ENCODE measurements at places on chromosomes 16 and 17. TPM values are rescaled to one million over a fixed set of nuclear protein-coding genes. Genes with fewer than 3 reads are reported as not detected.

DNA sequence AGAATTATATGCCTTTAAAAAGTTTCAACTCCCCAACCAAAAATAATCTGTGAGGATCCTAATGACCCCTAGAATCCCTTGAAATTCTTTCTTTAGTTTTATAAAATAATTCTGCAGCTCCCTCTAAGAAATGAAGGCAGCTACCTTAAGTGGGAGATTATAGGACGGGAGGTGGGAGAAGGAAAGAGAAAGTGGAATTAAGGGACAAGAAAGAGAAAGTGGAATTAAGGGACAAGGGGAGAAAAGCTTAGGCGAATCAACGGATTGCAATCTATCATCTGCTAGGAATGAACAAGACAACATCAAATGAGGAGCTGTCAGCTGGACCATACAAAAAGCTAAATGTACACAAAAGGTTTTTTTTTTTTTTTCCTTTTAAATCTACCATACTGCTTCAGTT lies 262.0 kb downstream of the ZFHX3 start:
- no peak overlapping the region for H3K4me3 ChIP-seq
- H3K27me3 ChIP-seq = no peaks in the 10 kb centered on the region
- DNase-seq = no peak
- no peaks in the 10 kb centered on the region for H3K4me1 ChIP-seq

- no peaks in the 10 kb centered on the region for H3K27me3 ChIP-seq
- no peak for DNase-seq
- no peaks in the 10 kb centered on the region for H3K36me3 ChIP-seq
- H3K27ac ChIP-seq = no peak overlapping the region
These were observed 579.2 kb upstream of the PSMD7 start for GRCh38 chr16:73717266-73717974.

CLEC18B gene
- not detected for total RNA-seq

DNA sequence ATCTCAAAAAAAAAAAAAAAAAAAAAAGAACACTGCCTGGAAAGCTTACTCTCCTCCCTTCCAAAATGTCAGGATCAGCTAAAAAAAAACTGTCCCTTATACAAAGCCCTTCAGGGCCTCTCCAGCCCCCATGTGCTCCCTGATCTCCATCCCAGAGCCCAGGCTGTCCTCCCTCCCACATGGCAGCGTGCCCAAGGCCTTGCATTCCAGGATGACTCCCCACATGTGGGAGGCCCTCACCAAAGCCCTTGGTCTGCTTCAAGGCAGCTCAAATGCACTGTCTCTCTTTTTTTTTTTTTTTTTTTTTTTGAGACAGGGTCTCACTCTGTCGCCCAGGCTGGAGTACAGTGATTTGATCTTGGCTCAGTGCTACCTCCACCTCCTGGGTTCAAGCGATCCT lies 2.3 kb downstream of the FDXR start:
- no peaks in the 10 kb centered on the region for H3K36me3 ChIP-seq
- H3K27ac ChIP-seq = no peak overlapping the region
- peaks cover 4% of the 10 kb centered on the region for H3K4me1 ChIP-seq
- DNase-seq = no peak

- DNase-seq = no peak
- H3K4me3 ChIP-seq = no peak overlapping the region
- H3K36me3 ChIP-seq = no peaks in the 10 kb centered on the region
- H3K4me1 ChIP-seq = no peaks in the 10 kb centered on the region
These were observed 2.4 kb downstream of the TANC2 start for GRCh38 chr17:62968445-62968923.

DNA sequence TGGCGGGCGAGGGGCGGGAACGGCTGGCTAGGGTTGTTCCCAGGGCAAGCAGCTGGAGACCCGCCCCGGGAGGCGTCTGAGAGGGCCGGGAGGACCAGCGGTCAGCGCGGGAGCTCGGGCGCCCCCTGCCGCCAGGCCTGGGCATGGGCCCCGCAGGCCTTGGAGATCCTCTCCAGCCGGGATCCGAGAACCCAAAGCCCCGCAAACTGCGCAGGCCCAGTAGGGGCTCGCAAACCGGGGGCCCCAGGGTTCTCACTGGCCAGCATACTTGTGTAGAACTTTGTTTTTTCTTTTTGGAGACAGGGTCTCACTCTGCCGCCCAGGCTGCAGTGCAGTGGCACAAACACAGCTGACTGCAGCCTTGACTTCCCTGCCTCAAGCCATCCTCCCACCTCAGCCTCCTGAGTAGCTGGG lies 20.8 kb upstream of the ZNF423 start:
- H3K27ac ChIP-seq = no peak overlapping the region
- peak; percentile 82 for DNase-seq
- H3K36me3 ChIP-seq = no peaks in the 10 kb centered on the region
- H3K27me3 ChIP-seq = no peaks in the 10 kb centered on the region

DNA sequence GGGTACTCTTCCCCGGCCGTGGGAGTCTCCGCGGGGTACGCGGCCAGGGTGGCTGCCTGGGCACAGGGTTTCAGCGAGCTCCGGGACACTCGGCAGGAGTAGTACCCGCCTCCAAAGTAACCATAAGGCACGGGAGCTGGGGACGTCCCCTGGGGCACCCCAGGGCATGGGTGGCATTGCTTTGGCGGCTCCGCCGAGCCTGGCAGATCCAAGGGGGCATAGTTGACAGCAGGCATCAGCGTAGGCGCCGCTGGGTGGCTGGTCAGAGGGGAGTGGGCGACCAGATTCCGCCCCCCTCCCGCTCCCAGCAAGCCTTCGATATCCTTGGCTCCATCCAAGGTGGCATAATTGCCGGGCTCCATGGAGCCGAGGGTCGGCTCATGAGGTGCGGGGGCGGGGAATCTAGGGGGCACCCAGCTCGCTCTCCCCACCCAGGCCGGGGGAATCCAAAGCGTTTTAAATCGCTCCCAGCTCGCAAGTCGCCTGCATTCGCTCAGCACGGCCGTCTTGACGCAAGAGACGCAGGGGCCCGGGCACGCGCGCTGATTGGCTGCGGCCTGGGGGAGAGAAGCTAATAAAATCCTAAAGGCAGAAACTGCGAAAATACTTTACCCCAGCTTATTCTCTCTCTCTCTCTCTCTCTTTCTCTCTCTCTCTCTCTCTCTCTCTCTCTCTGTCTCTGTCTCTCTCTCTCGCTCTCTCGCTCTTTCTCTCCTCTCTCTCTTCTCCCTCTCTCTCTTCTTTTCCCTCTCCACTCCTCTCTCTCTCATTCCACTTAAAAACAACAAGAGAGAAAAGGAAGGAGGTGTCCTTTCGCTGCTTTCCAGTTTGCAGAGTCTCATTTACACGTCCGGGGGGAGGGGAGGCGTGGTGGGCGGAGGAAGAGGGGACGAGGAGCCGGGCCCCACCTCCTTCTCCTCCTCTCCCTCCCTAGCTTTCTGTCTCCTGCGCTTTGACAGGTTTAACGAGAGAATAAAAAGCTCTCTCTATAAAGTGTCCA lies at the start of gene HOXB13:
Gene HOXB13, minus strand, starts transcription at position 519 of the 1,000 bp plus-strand sequence. Its CDS starts 157 bp downstream, at position 362.
- peaks cover 48% of the 10 kb centered on the region for H3K27me3 ChIP-seq
- H3K36me3 ChIP-seq = no peaks in the 10 kb centered on the region
- H3K4me1 ChIP-seq = peaks cover 8% of the 10 kb centered on the region
- H3K27ac ChIP-seq = no peak within 1 kb of the TSS
- DNase-seq = no peak

GRCh38 chr16:49952386-49952785 lies 72.6 kb upstream of the CNEP1R1 start:
- H3K36me3 ChIP-seq = no peaks in the 10 kb centered on the region
- no peak overlapping the region for H3K4me3 ChIP-seq

- no peak overlapping the region for H3K27ac ChIP-seq
- no peak overlapping the region for H3K4me3 ChIP-seq
- DNase-seq = no peak
- no peaks in the 10 kb centered on the region for H3K27me3 ChIP-seq
- no peaks in the 10 kb centered on the region for H3K4me1 ChIP-seq
These were observed 357.6 kb downstream of the UTP18 start for GRCh38 chr17:51617986-51618385.

TOX3 gene
- total RNA-seq = 2.1 TPM

GRCh38 chr17:7562208-7562605 lies 488 bp downstream of the SENP3 start:
- H3K27me3 ChIP-seq = no peaks in the 10 kb centered on the region
- peak overlapping the region; percentile 33 for H3K27ac ChIP-seq
- peaks cover 53% of the 10 kb centered on the region for H3K4me1 ChIP-seq
- H3K4me3 ChIP-seq = peak overlapping the region; percentile 50

RNF222 gene
- not detected for total RNA-seq

DNA sequence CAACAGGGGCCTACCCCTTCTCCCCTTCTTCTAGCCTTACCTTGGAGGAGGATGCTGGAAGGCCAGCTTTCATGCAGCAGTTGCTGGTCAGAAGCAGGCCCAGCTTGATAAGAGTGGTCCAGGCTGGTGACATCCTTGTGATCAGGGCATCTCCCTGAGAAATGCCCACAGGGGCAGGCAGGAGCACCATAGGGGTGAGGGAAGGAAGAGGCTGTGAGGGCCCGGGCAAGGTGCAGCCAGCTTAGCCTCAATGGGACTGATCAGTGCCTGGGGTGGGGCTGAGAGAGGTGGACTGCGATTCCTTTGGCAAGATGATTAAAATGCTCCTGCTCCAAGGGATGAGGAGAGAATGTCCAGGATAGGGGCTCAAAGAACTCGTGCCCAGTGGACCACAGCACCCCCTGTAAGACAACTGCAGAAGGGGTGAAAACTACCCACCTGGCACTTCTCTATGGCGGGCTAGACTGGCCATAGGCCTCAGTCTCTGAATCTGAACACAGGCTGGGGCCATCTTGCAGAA lies 9.5 kb upstream of the GALK1 start:
- no peak overlapping the region for H3K4me3 ChIP-seq
- DNase-seq = no peak
- peaks cover 13% of the 10 kb centered on the region for H3K36me3 ChIP-seq
- H3K4me1 ChIP-seq = peaks cover 58% of the 10 kb centered on the region
- H3K27ac ChIP-seq = no peak overlapping the region
- H3K27me3 ChIP-seq = no peaks in the 10 kb centered on the region

GRCh38 chr17:58786586-58787295 lies 31.1 kb downstream of the PPM1E start:
- no peak overlapping the region for H3K27ac ChIP-seq
- H3K27me3 ChIP-seq = no peaks in the 10 kb centered on the region
- no peaks in the 10 kb centered on the region for H3K36me3 ChIP-seq
- no peaks in the 10 kb centered on the region for H3K4me1 ChIP-seq
- DNase-seq = no peak
- no peak overlapping the region for H3K4me3 ChIP-seq

CLEC19A gene
- not detected for total RNA-seq

- no peaks in the 10 kb centered on the region for H3K4me1 ChIP-seq
- H3K36me3 ChIP-seq = no peaks in the 10 kb centered on the region
- no peaks in the 10 kb centered on the region for H3K27me3 ChIP-seq
- no peak overlapping the region for H3K27ac ChIP-seq
- H3K4me3 ChIP-seq = no peak overlapping the region
These were observed 25.0 kb upstream of the SYT17 start for GRCh38 chr16:19142939-19143598.

DNA sequence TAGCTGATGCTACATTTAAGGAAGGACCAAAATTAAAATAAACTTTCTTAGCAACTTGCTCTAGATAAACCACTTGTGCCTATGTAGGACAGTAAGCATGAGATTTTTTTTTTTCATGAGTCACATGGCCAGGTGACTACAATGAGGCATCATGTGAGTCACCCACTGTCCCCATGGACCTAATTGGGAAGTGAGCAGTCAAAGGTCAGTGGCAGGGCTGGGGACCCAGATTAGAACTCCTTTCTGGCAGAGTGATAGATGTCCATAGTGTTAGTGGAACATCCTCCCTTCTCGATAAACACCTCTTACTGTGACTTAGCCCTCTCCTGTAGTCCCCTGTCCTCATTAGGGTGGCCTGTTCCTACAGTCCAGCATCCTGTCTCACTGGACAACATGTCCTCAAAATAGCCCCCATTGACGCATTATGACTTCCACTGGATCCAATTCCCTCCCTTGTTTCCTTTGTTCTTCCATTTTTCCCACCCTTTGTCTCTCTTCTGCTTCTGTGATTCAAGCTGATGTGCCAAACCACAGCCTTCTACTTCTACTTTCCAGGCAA lies 12.4 kb downstream of the ITGB3 start:
- H3K4me1 ChIP-seq = peaks cover 14% of the 10 kb centered on the region
- no peaks in the 10 kb centered on the region for H3K36me3 ChIP-seq
- H3K27ac ChIP-seq = no peak overlapping the region
- DNase-seq = no peak

DNA sequence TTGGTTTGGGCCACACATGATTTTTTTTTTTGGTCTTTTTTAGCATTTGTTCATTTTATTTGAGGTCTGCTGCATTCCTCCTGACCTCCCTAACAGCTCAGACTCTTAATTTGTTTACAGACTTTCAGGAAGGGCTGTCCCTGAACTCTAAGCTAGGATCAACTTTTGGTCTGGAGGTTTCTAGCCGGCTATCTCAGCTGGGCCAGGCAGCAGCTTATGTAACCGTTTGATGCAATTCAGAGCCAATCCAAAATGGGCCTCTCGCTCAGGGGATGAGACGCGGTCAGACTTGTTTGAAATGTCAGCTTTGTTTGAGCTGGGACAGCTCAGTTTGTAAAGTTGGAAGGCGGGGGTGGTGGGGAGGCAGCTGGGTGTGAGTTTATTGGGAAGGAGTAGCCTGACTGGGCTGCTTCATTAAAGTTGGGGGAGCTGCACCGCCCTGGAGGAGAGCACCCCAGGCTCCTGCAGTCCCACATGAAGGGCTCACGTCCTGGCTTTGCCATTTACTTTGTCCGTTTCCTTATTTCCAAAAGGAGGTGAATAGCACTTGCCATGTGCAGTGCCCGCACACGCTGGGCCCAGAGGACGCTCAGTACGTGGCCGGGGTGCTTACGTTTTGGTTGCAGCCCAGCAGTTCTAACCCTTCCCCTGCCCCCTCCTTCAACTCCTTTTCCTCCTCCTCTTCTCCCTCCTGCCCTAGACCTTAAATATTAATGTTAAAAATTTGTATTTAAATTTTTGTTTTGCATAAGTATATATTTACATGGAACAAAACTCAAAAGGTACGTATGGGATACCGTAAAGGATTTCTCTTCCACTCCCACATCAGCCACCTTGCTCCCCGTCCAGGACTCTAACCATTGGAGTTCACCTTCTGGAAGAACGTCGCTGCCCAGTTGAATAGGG lies 121.2 kb downstream of the SNX29 start:
- peak overlapping the region; percentile 63 for H3K27ac ChIP-seq
- H3K4me1 ChIP-seq = peaks cover 27% of the 10 kb centered on the region
- no peaks in the 10 kb centered on the region for H3K27me3 ChIP-seq
- DNase-seq = peak; percentile 43
- no peaks in the 10 kb centered on the region for H3K36me3 ChIP-seq
